Osteoblast (primary cell): ENCODE measurements at places on chromosomes 4 and X. TPM values are rescaled to one million over a fixed set of nuclear protein-coding genes. Genes with fewer than 3 reads are reported as not detected.

- no peaks in the 10 kb centered on the region for H3K36me3 ChIP-seq
- DNase-seq: no peak
- H3K4me1 ChIP-seq: no peaks in the 10 kb centered on the region
- no peak overlapping the region for H3K4me3 ChIP-seq
- H3K27me3 ChIP-seq: no peaks in the 10 kb centered on the region
- H3K27ac ChIP-seq: no peak overlapping the region
Measured at GRCh38 chr4:167419468-167420140, 185.3 kb upstream of the SPOCK3 start.

- DNase-seq: no peak
- H3K36me3 ChIP-seq: no peaks in the 10 kb centered on the region
- no peaks in the 10 kb centered on the region for H3K27me3 ChIP-seq
- no peak overlapping the region for H3K27ac ChIP-seq
Measured at GRCh38 chr4:15416357-15417232, 11.2 kb upstream of the C1QTNF7 start.

NAA11 gene
- total RNA-seq: not detected in 2 replicates

GRCh38 chr4:8191136-8191747, 7.8 kb upstream of the SH3TC1 start:
- peaks cover 27% of the 10 kb centered on the region for H3K4me1 ChIP-seq
- no peaks in the 10 kb centered on the region for H3K36me3 ChIP-seq
- H3K27me3 ChIP-seq: peaks cover 6% of the 10 kb centered on the region
- peak; percentile 96 for DNase-seq

- peak overlapping the region; percentile 57 for H3K27ac ChIP-seq
- no peaks in the 10 kb centered on the region for H3K27me3 ChIP-seq
- no peaks in the 10 kb centered on the region for H3K36me3 ChIP-seq
- peak; percentile 82 for DNase-seq
Measured at GRCh38 chr4:101205916-101206315, 141.4 kb downstream of the PPP3CA start.

UGT2A1 gene
- total RNA-seq: not detected in 2 replicates

DNA sequence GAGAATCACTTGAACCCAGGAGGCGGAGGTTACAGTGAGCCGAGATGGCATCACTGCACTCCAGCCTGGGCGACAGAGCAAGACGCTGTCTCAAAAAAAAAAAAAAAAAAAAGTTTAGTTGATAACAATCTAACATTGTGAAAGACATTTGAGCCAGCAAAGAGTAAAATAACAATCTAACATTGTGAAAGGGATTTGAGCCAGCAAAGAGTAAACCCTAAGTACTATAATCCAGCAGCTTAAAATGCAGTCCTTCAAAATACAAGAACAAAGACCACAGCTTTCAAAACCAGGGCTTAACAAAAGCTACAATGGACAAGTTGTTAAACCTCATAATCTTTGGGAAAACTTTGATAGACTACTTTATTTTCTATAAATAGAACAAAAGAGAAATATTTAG, 16.9 kb downstream of the MFAP3L start:
- no peak for DNase-seq
- no peak overlapping the region for H3K4me3 ChIP-seq
- H3K4me1 ChIP-seq: peaks cover 12% of the 10 kb centered on the region
- H3K27me3 ChIP-seq: no peaks in the 10 kb centered on the region

TMPRSS11D gene
- not detected in 2 replicates for total RNA-seq

DNA sequence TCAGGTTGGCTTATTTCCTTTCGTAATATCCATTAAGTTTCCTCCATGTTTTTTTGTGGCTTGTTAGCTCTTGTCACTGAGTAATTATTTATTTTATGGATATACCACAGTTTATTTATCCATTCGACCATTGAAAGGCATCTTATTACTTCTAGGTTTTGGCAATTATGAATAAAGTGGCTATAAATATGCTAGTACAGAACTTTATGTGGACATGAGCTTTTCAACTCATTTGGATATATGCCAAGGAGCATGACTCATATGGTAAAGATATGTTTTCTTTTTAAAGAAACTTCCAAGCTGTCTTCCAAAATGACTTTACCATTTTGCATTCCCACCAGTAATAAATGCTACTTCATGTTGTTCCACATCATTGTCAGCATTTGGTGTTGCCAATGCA, 803.6 kb downstream of the GLUD2 start:
- H3K4me1 ChIP-seq: no peaks in the 10 kb centered on the region
- no peaks in the 10 kb centered on the region for H3K36me3 ChIP-seq
- no peaks in the 10 kb centered on the region for H3K27me3 ChIP-seq
- H3K4me3 ChIP-seq: no peak overlapping the region

GRCh38 chr4:52964011-52964410, 101.9 kb downstream of the RASL11B start:
- H3K27ac ChIP-seq: no peak overlapping the region

GRCh38 chr4:61254406-61254805, 54.3 kb downstream of the ADGRL3 start:
- no peaks in the 10 kb centered on the region for H3K27me3 ChIP-seq
- no peak overlapping the region for H3K4me3 ChIP-seq
- H3K36me3 ChIP-seq: no peaks in the 10 kb centered on the region
- no peak for DNase-seq
- no peaks in the 10 kb centered on the region for H3K4me1 ChIP-seq

BRS3 gene
- total RNA-seq: not detected in 2 replicates

GRCh38 chrX:10098270-10098713, 58.5 kb upstream of the CLCN4 start:
- no peak for DNase-seq
- H3K4me1 ChIP-seq: peaks cover 4% of the 10 kb centered on the region

GRIA2 gene
- total RNA-seq: under 0.01 TPM in 1 of 2 replicates, not detected in the other

DNA sequence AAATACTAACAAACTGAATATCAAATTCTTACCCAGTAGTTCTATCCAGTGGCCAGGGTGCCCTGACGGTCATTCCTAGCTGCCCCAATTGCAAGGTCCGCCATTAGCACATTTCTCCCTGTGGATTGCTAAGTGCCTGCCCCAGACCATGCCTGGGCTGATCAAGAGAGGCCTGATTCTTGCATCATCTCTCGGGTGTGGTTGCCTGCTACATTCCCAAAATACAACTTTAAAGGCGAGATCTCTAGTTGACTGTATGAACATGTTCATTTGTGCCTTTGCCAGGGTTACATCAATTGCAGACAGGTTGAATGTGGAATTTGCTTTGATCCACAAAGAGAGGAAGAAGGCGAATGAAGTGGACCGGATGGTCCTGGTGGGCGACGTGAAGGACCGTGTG, 28.0 kb downstream of the PRPS2 start:
- H3K36me3 ChIP-seq: peaks cover 5% of the 10 kb centered on the region
- DNase-seq: no peak
- no peak overlapping the region for H3K4me3 ChIP-seq
- H3K4me1 ChIP-seq: no peaks in the 10 kb centered on the region
- H3K27me3 ChIP-seq: no peaks in the 10 kb centered on the region
- H3K27ac ChIP-seq: no peak overlapping the region

CLIC2 gene
- 1.1 and 1.2 TPM in 2 replicates for total RNA-seq

GRCh38 chrX:37357436-37357835, 8.3 kb downstream of the PRRG1 start:
- DNase-seq: no peak
- no peak overlapping the region for H3K4me3 ChIP-seq
- H3K36me3 ChIP-seq: no peaks in the 10 kb centered on the region
- H3K4me1 ChIP-seq: no peaks in the 10 kb centered on the region
- no peaks in the 10 kb centered on the region for H3K27me3 ChIP-seq
- H3K27ac ChIP-seq: no peak overlapping the region

- H3K27me3 ChIP-seq: no peaks in the 10 kb centered on the region
- no peak overlapping the region for H3K4me3 ChIP-seq
- no peaks in the 10 kb centered on the region for H3K4me1 ChIP-seq
- H3K27ac ChIP-seq: no peak overlapping the region
- no peaks in the 10 kb centered on the region for H3K36me3 ChIP-seq
Measured at GRCh38 chr4:173074501-173074946, 94.1 kb upstream of the GALNT7 start.

- DNase-seq: no peak
- peak overlapping the region; percentile 3 for H3K27ac ChIP-seq
- peaks cover 77% of the 10 kb centered on the region for H3K4me1 ChIP-seq
- H3K27me3 ChIP-seq: no peaks in the 10 kb centered on the region
- peaks cover 49% of the 10 kb centered on the region for H3K36me3 ChIP-seq
- H3K4me3 ChIP-seq: peak overlapping the region; percentile 2
Measured at GRCh38 chr4:122832732-122833131, 6.1 kb downstream of the FGF2 start.

DNA sequence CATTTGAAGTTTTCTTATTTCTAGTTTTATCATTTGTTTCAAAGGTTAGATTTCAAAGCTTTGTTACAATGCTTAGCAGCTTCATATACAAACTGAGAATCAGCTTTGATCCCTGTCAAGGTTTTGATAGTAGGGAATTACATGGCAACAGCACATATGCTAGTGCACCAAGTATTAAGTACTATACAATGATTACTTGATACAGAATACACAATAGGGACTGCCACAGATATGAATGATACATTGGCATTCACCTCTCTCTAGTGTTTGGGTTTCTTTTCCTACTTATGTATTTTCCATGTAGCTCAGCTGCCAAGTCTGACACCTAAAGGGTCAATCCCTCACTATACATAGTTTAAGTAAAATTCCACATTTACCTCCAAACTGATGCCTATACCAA, 344.0 kb downstream of the FAT4 start:
- H3K27me3 ChIP-seq: no peaks in the 10 kb centered on the region
- H3K4me3 ChIP-seq: no peak overlapping the region
- no peak overlapping the region for H3K27ac ChIP-seq
- no peaks in the 10 kb centered on the region for H3K4me1 ChIP-seq
- H3K36me3 ChIP-seq: no peaks in the 10 kb centered on the region

HPGDS gene
- total RNA-seq: not detected in 2 replicates

CYLC1 gene
- total RNA-seq: not detected in 2 replicates

DNA sequence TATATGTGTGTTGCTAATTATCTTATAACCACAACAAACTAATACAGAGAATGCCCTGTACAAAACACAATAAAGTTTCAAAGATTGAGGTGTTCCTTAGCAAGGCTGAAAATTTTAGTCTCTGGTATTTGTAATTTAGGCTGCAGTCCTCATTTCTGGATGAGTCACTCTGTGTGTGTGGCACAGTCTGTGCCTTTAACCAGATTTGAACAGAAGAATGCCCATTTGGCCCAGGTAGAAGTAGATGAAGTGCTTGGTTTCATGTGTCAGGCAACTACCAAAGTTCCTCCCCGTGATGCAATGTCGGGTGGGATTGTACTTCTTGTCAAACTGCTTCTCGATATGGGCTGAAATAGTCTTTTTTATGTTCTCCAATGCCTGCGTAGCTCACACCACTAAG, 91.6 kb upstream of the H2AZ1 start:
- H3K4me1 ChIP-seq: no peaks in the 10 kb centered on the region
- no peaks in the 10 kb centered on the region for H3K27me3 ChIP-seq
- no peak for DNase-seq

DNA sequence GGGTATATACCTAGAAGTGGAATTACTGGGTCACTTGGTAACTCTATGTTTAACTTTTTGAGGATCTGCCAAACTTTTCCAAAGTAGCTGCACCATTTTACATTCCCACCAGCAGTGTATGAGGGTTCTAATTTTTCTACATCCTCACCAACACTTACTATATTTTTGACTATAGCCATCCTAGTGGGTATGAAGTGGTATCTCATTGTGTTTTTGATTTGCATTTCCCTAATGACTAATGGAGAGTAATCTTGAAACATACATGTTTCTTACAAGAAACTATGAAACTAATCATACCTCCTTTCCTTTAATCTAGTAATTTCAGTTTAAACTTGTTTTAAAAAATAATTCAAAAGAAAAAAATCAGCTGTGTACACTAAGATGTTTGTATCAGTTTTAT, 17.9 kb downstream of the BCLAF3 start:
- no peaks in the 10 kb centered on the region for H3K4me1 ChIP-seq
- no peak overlapping the region for H3K27ac ChIP-seq

DNA sequence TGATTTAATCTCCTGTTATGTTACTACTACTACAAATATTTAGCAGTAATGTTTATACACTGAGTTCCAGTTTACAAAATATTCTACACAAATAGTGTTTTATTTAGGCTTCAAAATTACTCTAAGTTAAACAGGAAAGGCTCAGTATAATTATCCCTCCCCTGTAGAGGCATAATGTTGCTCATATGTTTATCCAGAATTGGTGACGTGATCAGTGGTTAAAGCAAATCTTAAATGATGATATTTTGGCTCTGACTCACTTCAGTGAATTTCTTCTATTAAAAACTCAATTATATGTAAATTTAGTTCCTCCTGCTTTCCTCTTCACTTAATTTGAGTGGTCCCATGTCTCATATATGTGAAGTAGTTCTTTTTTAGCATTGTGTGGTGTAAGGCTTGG, 438.5 kb downstream of the ADGRL3 start:
- H3K36me3 ChIP-seq: no peaks in the 10 kb centered on the region
- no peaks in the 10 kb centered on the region for H3K4me1 ChIP-seq
- DNase-seq: no peak
- H3K27ac ChIP-seq: no peak overlapping the region
- H3K27me3 ChIP-seq: no peaks in the 10 kb centered on the region

COL4A6 gene
- total RNA-seq: not detected in 2 replicates

GRCh38 chrX:40104985-40105834, 7.5 kb upstream of the BCOR start:
- peak overlapping the region; percentile 67 for H3K4me3 ChIP-seq
- H3K4me1 ChIP-seq: peaks cover 12% of the 10 kb centered on the region
- H3K36me3 ChIP-seq: no peaks in the 10 kb centered on the region
- H3K27me3 ChIP-seq: peaks cover 47% of the 10 kb centered on the region
- DNase-seq: peak; percentile 95
- no peak overlapping the region for H3K27ac ChIP-seq

GRCh38 chrX:153766871-153767673, 3.0 kb downstream of the PLXNB3 start:
- no peaks in the 10 kb centered on the region for H3K27me3 ChIP-seq
- no peak overlapping the region for H3K4me3 ChIP-seq
- no peak overlapping the region for H3K27ac ChIP-seq
- peak; percentile 83 for DNase-seq

GRCh38 chr4:2042204-2042946, 16.8 kb upstream of the NAT8L start:
- H3K27me3 ChIP-seq: peaks cover 21% of the 10 kb centered on the region
- peak overlapping the region; percentile 81 for H3K4me3 ChIP-seq
- DNase-seq: peak; percentile 96
- H3K36me3 ChIP-seq: no peaks in the 10 kb centered on the region

DNA sequence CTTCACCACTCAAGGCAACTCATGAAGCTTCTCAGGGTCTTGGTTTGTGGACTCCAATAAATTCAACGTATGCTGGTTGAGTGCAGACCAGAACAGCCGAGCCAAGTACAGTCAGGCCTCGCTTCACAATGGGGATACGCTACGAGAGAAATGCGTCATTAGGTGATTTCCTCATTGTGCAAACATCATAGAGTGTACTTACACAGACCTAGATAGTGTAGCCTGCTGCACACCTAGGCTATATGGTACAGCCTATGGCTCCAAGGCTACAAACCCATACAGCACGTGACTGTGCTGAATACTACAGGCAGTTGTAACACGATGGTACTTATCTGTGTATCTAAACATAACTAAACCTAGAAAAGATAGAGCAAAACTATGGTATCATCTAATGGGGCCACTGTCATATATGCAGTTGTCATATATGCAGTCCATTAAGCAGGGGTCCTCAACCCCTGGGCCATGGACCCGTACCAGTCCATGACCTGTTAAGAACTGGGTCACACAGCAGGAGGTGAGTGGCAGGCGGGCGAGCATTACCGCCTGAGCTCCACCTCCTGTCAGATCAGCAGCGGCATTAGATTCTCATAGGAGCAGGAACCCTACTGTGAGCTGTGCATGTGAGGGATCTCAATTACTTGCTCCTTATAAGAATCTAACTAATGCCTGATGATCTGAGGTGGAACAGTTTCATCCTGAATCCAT, 31.5 kb downstream of the RTL5 start:
- H3K36me3 ChIP-seq: no peaks in the 10 kb centered on the region
- H3K4me1 ChIP-seq: no peaks in the 10 kb centered on the region
- DNase-seq: no peak
- H3K4me3 ChIP-seq: no peak overlapping the region
- H3K27ac ChIP-seq: no peak overlapping the region
